Ammon's horn (tissue), 1 donor: ENCODE measurements at places on chromosomes 6 and 20.

GRCh38 chr6:121134922-121135321 lies 199.4 kb downstream of the TBC1D32 start:
- no peak for DNase-seq

DNA sequence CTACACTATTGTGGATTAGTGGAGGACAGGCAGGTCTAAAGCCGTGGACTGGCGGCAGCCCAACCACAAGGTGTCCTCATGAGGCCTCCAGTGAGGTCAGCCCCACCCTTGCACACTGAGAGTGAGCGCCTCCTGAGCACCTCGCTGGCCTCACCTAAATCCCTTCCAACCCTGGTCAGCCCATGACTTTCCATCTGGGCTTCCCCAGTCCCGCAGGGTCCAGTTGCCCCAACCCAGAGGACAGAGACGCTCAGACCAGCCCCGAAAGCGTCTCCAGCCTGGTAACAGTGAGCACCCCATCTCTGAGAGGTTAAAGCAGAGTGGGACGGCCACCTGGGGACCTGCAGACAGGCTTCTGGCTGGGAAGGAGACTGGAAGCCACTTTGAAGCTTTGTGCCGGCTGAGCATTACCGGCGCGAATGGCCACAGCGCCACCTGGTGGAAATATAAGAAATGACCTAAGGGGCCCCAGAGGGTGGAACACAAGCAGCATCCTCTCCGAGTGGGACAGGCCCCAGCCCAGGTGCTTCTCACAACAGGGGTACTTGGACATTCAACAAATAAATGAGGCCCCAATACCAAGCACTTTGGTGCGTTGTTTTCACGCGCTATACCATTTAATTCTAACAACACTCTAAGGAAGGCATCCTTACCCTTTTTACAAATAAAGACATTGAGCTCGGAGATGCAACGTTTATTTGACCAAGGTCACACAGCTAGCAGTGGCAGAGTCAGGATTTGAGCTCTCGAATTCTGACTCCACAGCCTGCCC lies 65.7 kb upstream of the TOP1 start:
- peak; percentile 76 for DNase-seq

DNA sequence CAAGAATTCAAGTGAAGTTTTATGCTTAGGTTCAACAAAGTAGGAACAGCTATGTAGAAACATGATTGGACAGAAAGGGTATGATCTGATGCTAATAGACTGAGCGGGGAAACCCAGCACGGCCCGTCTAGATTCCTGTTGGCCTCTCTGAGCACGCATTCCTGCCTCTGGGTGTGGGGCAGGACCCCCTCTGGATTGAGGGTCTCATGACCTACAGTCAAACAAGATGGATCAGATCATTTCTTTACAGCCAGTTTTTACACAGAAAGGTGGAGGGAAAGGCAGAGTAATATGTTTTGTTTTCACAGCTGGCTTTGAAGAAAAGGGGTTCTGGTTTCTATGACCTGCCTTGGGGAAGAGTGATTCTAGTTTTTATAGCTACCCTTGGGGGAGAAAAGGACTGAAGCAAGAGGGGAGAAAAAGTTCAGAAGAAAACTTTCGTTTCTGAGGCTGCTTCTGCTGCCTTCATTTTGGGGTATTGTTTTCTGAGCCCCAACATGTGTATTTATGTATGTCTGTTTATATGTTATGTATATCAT lies 99.6 kb upstream of the SLC22A16 start:
- DNase-seq = no peak

GRCh38 chr20:25290646-25291431 lies 43.0 kb downstream of the PYGB start:
- no peak for DNase-seq

GRCh38 chr6:8574311-8574710 lies 139.0 kb upstream of the SLC35B3 start:
- no peak for DNase-seq

GRCh38 chr6:53874964-53875363 lies 80.2 kb downstream of the LRRC1 start:
- no peak for DNase-seq

GRCh38 chr6:112343390-112343789 lies 3.7 kb upstream of the RFPL4B start:
- DNase-seq = no peak

GRCh38 chr6:85464260-85464644 lies 14.4 kb downstream of the NT5E start:
- no peak for DNase-seq

DNA sequence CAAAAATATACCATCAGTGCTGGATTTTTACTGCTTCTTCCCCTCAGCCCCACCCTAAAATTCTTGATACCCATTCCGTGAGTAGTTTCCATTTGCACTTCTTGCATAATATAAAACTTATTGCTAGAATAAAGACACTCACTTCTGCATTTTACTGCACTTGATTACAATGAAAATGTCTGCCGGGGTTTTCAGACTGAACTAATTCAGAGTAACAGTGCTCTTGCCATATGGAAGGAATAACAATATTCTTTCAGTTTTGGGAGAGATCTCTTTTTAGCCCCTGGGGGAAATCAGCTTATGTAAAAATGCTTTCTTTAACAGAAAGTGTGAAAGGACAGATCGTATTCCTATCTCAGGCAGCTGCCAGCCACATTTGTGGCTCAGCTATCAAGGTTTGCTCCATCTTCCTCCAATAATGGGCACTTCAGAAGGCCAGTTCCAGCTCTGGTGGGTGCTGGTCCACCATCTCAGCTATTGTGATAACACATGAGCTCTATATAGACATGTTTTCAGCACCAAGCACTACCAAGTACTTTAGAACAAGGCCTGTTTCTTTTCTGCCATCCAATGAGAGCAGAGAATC lies 8.9 kb downstream of the SMLR1 start:
- no peak for DNase-seq

DNA sequence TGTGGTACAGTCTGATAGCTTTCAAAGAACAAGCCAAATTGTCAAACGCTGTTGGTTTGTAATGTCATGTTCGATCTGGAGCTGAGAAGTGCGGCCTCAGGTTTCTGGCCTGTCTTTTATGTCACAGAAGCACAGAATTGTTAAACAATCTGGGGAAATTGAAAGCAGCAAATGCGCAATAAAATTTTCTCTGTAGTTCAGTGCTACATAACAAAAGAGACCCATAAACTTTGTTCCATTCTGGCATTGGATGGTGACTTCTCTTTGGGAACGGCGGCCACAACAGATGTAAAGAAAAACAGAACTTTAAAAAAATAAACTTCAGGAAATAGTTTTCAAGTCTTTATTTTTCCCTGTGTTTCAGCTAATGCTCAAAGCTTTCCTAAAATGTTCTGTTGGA lies 106.9 kb downstream of the PRL start:
- DNase-seq = no peak

GRCh38 chr6:82889143-82889542 lies 176.5 kb downstream of the UBE3D start:
- DNase-seq = no peak
